ENCODE measurements at places on chromosomes 4 and X.

- peak; percentile 43 for DNase-seq
Measured at GRCh38 chrX:65596270-65597034, 61.9 kb upstream of the LAS1L start.

GRCh38 chr4:164606478-164606877 is 147.5 kb upstream of the SMIM31 start:
- no peak for DNase-seq

GRCh38 chr4:96887857-96888256 is 1048.0 kb downstream of the PDHA2 start:
- no peak for DNase-seq

DNA sequence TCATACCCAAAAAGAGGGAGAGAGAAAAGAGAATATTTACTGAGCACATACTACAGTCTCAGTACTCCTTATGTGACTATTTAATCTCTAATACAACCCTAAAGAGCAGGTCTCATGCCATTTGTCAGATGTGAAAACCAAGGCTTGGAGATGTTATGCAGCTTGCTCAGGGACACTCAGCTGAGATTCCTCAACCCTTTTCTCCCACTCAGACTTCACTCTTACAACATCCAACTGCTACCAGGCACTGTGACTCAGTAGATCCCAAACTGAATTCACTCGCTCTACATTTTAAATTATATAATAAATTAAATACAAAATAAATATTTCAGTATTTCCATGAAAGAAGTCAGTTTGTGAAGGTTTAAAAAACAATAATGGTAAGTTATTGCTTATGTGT is 53.7 kb downstream of the TSPAN5 start:
- DNase-seq: no peak

- DNase-seq: no peak
Measured at GRCh38 chrX:102593367-102593766, 5.9 kb upstream of the ARMCX5 start.

- no peak for DNase-seq
Measured at GRCh38 chr4:41070516-41071281, 143.6 kb downstream of the APBB2 start.

GRCh38 chr4:37268319-37268718 is 23.8 kb downstream of the NWD2 start:
- no peak for DNase-seq

- no peak for DNase-seq
Measured at GRCh38 chr4:41681054-41681453, 67.5 kb downstream of the PHOX2B start.

- no peak for DNase-seq
Measured at GRCh38 chr4:16443504-16444088, 217.3 kb upstream of the TAPT1 start.

DNA sequence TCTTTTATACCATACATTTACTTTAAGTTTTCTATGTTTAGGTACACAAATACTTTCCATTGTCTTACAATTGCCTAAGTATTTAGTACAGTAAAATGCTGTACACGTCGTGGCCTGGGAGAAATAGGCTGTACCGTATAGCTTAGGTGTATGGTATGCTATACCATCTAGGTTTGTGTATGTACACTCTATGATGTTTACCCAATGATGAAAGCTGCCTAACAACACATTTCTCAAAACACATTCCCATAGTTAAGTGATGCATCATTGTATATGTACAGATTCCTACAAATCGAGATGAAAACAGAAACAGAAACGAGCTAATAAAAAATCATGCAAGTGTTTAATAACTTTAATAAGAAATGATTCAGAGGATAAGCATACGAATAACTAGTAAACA is 51.6 kb downstream of the SPANXA2 start:
- no peak for DNase-seq

DNA sequence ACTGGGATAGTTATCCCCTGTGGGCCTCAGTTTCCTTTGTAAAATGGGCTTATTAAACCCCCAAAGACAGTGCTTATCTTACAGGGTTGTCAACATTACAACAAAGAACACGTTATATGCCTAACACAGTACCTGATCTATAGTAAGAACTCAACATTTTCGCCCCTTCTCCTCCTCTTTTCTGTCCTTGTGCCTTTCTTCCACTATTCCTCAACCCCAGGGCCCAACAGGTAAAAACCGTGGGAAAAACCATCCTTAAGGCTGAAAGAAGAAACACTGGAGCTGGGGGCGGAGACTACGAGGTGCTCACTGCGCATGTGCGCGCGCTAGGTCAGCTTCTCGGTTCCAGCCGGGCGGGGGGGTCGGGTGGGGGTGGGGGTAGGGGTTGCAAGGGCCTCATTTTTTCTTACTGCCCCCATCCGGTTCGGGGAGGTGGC is 426 bp upstream of the XIAP start:
- DNase-seq: peak; percentile 21

DNA sequence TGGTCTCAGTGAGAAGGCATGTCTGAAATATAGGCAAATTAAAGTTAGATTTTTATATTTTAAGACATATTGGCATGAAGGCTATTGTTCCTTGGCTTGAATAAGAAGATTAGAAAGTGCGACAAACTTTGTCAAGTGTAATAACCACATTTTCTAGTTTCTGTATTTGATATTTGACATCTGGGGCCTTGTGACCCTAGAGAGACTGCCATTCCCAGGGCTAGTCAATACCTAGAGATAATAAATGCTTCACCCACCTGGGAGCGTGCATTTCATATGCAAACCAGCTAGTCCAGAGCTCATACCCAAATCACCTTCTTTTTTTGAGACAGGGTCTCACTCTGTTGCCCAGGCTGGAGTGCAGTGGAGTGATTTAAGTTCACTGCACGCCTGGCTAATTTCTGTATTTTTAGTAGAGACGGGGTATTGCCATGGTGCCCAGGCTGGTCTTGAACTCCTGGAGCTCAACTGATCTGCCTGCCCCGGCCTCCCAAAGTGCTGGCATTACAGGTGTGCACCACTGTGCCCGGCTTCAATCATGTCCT is 62.6 kb downstream of the COQ2 start:
- DNase-seq: peak; percentile 93

DNA sequence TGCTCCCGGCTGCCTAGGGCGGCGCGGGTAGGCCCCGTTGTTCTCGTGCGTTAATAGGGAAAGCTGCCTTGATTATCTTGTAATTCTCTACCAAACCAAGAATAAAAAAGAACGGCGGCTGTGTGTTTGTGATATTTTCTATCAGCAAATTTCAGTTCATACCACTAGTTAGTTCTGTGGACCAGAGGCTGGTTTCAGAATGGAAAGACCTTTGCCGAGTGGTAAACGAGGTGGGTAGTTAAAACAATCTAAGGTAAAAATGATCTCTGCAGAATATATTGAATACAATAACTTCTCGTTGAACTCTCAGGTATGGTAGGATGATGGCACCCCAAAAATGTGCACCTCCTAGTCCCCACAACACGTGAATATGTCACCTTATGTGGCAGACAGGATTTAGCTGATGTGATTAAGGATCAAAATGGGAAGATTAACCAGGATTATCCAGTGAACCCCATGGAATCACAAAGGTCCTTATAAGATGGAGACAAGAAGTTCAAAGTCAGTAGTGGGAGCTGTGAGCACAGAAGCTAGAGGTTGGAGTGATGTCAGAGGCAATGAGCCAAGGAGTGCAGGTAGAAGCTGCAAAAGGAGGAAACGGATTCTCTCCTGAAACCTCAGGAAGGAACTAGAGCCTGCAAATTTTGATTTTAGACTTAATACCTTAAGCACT is 574 bp upstream of the CFAP97 start:
- DNase-seq: no peak

DNA sequence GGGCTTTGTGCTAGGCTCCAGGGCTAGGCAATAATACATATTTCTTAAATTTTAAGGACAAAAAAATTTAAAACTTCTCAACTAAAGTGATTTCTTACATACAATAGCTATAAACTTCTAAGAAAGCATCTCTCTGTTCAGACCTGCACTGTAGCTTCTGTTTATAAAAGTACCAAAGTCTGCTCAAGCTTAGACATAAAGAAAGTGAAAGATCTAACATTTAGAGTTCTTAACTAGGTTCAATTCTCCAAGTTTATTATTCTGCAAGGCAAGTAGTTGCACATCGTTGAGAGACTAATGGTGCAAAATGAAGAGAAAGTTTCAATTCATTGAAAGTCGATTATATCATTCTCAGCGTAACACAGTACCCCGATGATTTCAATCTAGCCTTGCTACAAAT is 857.4 kb upstream of the HTR2C start:
- DNase-seq: no peak

DNA sequence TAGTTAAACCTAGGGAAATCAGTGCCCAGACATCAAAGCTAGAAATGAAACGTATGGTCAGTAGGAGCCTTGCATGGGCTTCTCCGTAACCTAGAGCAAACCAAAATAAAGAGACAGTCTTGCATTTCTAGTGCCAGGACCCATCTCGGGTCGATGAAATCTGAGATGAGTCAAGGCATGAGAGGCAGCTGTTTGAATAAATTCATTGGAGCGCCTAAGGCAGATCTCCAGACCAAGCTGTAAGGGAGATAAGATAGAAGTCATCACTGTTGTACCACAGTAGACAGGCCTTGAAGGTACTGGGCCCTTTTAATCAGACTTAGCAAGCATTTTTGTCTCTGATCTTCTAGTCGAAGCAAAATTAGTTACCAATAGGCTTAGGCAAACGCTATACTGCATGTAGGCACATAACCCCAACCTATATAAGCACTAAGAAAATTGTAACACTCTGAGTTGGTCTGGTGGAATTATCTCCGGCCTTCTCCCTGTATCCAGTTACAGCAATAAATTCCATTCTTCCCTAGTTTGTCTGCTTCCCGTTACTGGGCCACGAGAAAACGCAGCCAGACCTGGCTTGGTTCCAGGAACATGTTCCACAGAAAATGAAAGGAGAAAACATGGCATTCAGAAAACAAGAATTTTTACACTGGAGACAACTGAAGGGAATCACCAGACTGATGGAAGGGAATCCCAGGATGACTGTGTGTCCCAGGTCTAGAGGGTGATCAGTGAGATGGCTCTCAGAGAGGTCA is 21.1 kb upstream of the PAPSS1 start:
- DNase-seq: no peak

DNA sequence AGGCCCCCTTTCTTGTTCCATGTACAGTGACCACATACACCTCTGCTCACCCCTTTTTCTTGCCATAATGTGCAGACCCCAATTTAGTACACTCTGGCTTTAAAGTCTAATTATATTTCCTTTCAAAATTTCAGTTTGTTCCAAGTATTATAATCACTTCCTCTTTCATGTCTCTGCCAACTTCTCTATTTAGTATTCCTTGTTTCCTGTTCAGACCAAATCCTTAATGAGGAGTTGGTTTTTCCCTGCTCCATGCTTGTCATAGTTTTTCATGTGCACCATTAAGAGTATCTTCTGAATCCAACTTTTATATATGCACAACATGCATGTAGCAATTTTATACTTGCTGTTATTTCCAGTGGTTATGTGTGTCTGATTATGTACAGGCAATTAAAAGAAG is 32.3 kb downstream of the USP53 start:
- no peak for DNase-seq

DNA sequence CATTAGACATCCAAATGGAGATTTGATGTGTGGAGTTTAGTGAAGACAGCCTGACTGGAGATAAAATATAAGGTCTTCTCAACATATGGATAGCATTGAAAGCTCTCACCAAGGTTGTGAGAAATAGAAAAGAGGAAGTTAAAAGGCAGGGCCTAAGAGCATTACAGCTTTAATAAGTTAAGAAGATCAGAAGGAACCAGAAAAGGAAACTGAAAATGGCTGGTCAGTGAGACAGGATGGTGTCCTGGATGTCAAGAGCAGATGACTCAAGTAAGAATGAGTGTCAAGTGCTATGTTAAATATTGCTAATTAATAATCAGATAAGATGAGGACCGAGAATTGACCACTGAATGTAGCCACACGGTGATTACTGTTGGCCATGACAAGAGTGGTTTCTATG is 642.9 kb downstream of the STPG2 start:
- DNase-seq: peak; percentile 23

DNA sequence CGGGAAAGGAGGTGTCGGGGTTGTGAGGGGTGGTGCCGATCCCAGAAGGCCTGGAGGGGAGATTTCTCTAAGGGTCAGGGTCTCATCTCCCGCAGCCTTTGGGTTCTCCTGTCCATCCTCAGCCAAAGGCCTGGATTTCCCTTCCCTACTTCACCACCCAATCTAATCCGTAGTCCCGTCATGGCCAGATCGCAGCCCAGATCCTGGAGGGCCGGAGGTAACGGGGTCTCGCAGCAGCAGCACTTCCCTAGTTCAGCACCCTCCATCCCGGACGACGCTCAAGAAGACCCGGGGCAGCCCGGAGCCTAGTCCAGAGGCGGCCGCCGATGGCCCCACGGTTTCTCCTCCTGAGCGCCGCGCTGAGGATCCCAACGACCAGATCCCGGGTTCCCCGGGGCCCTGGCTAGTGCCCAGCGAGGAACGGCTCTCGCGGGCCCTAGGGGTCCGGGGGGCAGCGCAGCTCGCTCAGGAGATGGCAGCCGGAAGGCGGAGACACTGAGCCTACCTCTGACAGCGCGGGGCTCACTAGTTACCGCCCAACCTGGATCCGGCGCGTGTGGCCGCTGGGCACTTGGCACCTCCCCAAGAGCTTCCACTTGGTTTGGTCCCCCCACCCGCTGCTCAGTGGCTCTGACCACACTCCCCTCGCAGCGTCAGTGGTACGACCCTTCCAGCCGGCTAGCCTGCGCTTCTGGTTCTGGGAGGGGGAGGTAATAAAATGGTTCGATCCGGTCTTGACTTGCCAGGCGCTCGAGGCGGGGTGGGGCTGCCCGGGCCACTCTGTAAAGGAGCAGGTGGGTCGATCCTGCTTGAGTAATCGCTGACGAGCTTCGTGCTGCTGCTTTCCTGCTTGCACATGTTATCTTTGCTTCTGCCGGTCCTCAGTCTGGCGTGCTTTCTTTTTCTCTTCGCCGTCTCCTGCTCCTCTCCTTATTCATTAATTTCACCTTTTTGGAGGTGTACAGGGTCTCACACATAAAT is 3.6 kb downstream of the MAGIX start:
- DNase-seq: peak; percentile 60

GRCh38 chrX:13069771-13070416 is 25.5 kb upstream of the FAM9C start:
- no peak for DNase-seq

GRCh38 chrX:25144043-25144940 is 128.5 kb upstream of the ARX start:
- DNase-seq: no peak
